ENCODE measurements at places on chromosomes 7 and 10. TPM values are rescaled to one million over a fixed set of nuclear protein-coding genes. Genes with fewer than 3 reads are reported as not detected.
A peak's percentile ranks its signal among the peaks of the same experiment; 100 is the strongest.

DNA sequence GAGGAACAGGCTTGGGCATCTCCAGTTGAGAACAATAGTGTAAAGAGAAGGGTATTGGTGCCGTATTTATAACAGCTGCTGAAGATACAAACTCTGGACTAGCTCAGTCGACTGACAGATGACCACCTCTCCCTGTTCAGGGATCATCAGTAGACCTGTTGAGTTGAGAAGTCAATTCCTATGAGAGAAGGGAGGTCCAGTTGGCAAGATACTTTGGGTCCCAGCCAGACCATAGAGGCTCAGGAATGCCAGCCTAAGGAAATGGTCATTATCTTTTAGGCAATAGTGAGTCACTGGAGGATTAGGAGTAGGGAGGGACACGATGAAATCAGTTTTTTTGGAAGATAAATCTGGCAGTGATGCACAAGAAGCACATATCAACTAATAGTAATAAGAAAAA is 202.9 kb downstream of the TRIL start:
- no peak overlapping the region for H3K4me3 ChIP-seq
- DNase-seq: no peak
- no peaks in the 10 kb centered on the region for H3K36me3 ChIP-seq
- H3K27ac ChIP-seq: no peak overlapping the region
- H3K27me3 ChIP-seq: no peaks in the 10 kb centered on the region

GRCh38 chr10:62166331-62167131 is 102.1 kb downstream of the RTKN2 start:
- H3K4me1 ChIP-seq: peaks cover 18% of the 10 kb centered on the region
- no peak overlapping the region for H3K27ac ChIP-seq
- peaks cover 4% of the 10 kb centered on the region for H3K36me3 ChIP-seq
- no peak for DNase-seq
- H3K27me3 ChIP-seq: no peaks in the 10 kb centered on the region
- H3K4me3 ChIP-seq: peak overlapping the region; percentile 41

DNA sequence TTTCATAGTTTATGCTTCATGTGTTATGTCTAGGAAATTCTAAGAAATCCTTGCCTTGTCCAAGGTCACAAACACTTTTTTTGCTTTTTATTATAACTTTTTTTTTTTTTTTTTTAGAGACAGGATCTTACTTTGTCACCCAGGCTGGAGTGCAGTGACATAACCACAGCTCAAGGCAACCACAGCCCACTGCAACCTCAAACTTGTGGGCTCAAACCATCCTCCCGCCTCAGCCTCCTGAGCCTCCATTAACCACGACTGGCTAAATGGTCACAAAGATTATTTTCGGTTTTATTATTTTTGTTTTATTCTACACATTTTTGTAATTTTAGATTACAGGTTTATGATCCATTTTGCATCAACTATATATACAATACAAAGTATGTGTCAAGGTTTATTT is 7.1 kb upstream of the FAM204A start:
- no peaks in the 10 kb centered on the region for H3K36me3 ChIP-seq
- H3K27me3 ChIP-seq: peaks cover 16% of the 10 kb centered on the region
- H3K4me3 ChIP-seq: no peak overlapping the region
- no peak overlapping the region for H3K27ac ChIP-seq

GRCh38 chr10:101629837-101630632 is 41.9 kb downstream of the DPCD start:
- DNase-seq: no peak
- no peak overlapping the region for H3K4me3 ChIP-seq
- no peaks in the 10 kb centered on the region for H3K4me1 ChIP-seq
- H3K27me3 ChIP-seq: no peaks in the 10 kb centered on the region
- peaks cover 2% of the 10 kb centered on the region for H3K36me3 ChIP-seq

DNA sequence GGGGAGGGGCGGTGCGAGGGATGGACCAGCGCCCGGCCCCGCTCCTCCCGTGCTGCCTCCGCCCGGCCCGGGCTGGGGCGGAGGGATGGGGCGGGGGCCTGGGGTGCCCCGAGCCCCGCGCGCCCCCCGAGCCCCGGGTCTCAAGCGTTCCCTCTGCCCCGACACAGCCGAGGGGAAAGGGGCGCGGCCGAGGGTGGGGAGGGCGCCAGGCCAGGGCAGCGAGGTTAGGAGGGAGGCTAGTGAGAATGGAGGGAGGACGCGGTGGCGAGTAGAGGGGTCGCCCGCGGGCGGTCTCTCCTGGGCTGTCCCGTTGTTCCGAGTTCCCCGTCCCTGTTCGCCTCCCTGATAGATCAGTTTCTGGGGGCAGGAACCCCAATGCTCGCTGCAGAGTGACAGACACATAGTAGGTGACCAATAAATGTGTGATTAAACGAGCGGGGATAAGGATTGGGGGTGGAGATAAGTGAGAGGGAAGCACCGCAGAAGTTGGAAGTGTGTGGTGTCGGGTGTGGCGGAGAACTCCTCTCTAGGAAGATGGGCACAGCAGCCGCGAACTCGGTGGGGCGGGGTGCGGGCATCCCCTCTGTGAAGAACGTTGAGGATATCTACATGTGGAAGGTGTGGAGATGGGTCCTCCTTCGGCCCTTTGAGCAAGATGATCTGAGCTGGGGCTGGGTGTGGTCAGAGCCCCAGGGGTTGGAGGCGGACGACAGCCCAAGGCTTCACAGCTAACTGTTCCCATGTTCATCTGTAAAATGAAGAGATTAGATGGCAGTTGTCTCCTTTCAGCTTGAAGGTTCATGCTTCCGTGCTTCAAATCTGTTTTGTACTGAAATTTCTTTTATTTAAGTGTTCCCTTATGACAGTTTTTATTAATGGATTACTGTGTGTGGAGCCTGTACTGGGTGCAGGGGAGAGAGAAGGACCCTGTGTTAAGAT is 580 bp downstream of the ZNF775 start:
- H3K36me3 ChIP-seq: peaks cover 2% of the 10 kb centered on the region
- no peak for DNase-seq
- no peaks in the 10 kb centered on the region for H3K27me3 ChIP-seq
- peak overlapping the region; percentile 98 for H3K27ac ChIP-seq
- peaks cover 46% of the 10 kb centered on the region for H3K4me1 ChIP-seq

- no peak overlapping the region for H3K4me3 ChIP-seq
- DNase-seq: no peak
- no peak overlapping the region for H3K27ac ChIP-seq
- H3K4me1 ChIP-seq: no peaks in the 10 kb centered on the region
These were observed 14.4 kb upstream of the TSGA13 start for GRCh38 chr7:130700760-130701159.

DNA sequence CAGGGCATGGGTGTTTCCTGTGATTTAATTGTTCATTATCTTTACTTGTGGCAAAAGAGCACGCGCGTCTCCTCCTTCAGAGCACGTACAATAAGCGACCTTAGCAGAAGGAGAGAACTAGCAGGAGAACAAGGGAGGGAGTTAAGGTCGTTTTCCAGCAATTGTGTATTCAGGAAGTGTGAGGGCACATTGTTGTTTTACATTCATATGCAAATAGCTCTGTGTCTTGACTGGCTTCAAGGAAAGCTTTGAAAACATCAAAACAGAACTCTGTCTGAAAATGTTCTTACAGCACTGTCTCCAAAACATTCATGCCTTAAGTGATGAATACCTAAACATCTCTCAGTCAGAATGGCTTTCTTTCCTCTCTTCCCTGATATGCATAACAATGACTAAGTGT is 499.1 kb downstream of the ACTR3B start:
- peaks cover 2% of the 10 kb centered on the region for H3K36me3 ChIP-seq
- no peak overlapping the region for H3K27ac ChIP-seq
- no peaks in the 10 kb centered on the region for H3K27me3 ChIP-seq
- no peaks in the 10 kb centered on the region for H3K4me1 ChIP-seq
- no peak for DNase-seq

GRCh38 chr7:150337179-150337578 is 4.2 kb downstream of the RARRES2 start:
- peaks cover 21% of the 10 kb centered on the region for H3K27me3 ChIP-seq
- no peak overlapping the region for H3K27ac ChIP-seq
- DNase-seq: no peak

- no peak overlapping the region for H3K4me3 ChIP-seq
- peaks cover 6% of the 10 kb centered on the region for H3K27me3 ChIP-seq
- DNase-seq: no peak
- H3K36me3 ChIP-seq: no peaks in the 10 kb centered on the region
- H3K4me1 ChIP-seq: no peaks in the 10 kb centered on the region
These were observed 237.4 kb downstream of the SEMA3D start for GRCh38 chr7:84949501-84949900.

DNA sequence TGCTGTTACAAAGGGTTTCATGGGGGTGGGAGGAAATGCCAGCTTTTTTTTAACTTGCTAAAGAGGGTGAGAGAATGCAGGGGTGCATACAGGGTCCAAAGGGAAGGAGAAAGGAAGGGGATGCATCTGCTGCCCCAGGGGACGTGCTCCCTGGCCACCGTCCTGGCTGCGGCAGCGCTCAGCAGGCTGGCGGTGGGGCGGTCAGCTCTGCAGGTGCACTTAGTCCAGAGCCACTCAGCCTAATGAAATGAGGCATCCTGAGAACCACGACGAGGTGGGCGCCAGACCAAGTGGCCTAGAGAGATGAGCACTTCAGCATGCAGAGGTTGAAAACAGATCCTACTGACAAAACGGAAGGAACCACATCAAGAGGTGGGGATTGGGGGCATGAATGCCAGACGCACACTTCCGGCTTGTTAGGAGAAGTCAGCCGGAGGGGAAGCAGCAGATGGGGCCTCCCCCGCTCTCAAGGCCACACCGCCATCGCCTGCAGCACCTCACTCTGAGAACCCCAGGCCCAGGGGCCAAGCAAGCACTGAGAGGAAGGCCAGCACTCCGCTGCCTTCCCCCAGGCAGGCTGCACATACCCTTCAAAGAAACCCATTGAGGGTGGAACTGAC is 94.5 kb downstream of the MAD1L1 start:
- peak overlapping the region; percentile 84 for H3K4me3 ChIP-seq
- H3K27ac ChIP-seq: peak overlapping the region; percentile 82
- DNase-seq: peak; percentile 53
- peaks cover 14% of the 10 kb centered on the region for H3K4me1 ChIP-seq
- no peaks in the 10 kb centered on the region for H3K27me3 ChIP-seq
- H3K36me3 ChIP-seq: peaks cover 2% of the 10 kb centered on the region

GRCh38 chr7:80635533-80635932 is 2.9 kb upstream of the CD36 start:
- no peak overlapping the region for H3K4me3 ChIP-seq
- H3K36me3 ChIP-seq: no peaks in the 10 kb centered on the region
- no peaks in the 10 kb centered on the region for H3K4me1 ChIP-seq
- H3K27me3 ChIP-seq: no peaks in the 10 kb centered on the region

DNA sequence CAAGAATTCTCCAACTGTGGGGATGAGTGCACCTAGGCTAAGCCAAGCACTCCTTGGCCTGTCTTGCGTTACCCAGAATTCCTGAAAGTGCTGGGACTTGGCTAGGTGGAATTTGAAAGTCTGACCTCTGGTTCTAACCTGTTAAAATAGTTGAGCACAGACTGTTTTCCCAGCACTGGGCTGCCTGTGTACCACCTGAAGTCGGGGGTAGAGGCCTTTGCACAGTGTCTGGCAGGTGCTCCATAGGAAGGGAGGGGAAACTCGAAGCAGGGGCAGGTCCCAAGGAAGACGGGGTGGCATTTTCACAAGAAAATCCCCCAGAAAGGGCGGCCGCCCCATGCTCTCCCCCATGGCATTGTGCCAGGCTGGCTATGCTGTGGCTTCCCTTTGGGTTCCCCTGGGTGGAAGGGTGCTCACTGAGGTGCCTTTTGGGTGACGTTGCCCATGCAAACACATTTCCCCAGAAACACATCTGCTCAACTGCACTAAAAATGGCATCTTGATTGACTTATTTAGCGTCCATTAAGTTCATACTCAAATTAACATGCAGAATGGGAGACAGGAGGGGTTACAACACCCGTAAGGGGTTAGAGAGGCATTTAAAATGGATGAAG is 62.9 kb downstream of the SYPL1 start:
- no peak for DNase-seq
- H3K36me3 ChIP-seq: no peaks in the 10 kb centered on the region
- no peak overlapping the region for H3K27ac ChIP-seq

- peaks cover 71% of the 10 kb centered on the region for H3K4me1 ChIP-seq
- DNase-seq: no peak
- no peaks in the 10 kb centered on the region for H3K36me3 ChIP-seq
- H3K4me3 ChIP-seq: peak overlapping the region; percentile 67
- no peaks in the 10 kb centered on the region for H3K27me3 ChIP-seq
- H3K27ac ChIP-seq: peak overlapping the region; percentile 2
These were observed 7.9 kb downstream of the OSBPL3 start for GRCh38 chr7:24972166-24972477.

DNA sequence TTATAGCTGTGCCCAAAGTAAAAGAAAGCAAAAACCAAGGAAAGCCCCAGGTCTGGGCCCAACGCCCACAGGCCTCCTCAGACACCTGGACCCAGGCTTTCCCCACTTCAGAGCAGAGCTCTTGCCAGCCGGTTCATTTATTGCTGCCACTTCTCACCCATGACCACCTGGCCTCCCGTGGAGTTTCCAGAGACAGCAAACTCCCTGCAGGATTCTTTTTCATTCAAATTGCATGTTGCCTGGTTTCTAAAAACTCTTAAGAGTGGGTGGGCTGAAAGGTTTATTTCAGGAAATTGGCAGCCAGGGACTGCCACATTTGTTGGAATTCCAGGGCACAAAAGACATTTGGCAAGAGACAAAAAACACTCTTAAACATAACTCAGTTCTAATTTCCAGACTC is 4.7 kb downstream of the VOPP1 start:
- peak overlapping the region; percentile 93 for H3K4me3 ChIP-seq
- H3K36me3 ChIP-seq: peaks cover 8% of the 10 kb centered on the region
- H3K27me3 ChIP-seq: no peaks in the 10 kb centered on the region
- H3K4me1 ChIP-seq: peaks cover 74% of the 10 kb centered on the region

GRCh38 chr7:2477447-2478398 is 1.5 kb upstream of the GRIFIN start:
- H3K27me3 ChIP-seq: no peaks in the 10 kb centered on the region
- no peak overlapping the region for H3K27ac ChIP-seq
- no peak overlapping the region for H3K4me3 ChIP-seq
- no peaks in the 10 kb centered on the region for H3K36me3 ChIP-seq

- peaks cover 28% of the 10 kb centered on the region for H3K4me1 ChIP-seq
- peak overlapping the region; percentile 81 for H3K4me3 ChIP-seq
- peak overlapping the region; percentile 98 for H3K27ac ChIP-seq
- no peak for DNase-seq
These were observed 22.2 kb downstream of the TMEM209 start for GRCh38 chr7:130182990-130183389.

DNA sequence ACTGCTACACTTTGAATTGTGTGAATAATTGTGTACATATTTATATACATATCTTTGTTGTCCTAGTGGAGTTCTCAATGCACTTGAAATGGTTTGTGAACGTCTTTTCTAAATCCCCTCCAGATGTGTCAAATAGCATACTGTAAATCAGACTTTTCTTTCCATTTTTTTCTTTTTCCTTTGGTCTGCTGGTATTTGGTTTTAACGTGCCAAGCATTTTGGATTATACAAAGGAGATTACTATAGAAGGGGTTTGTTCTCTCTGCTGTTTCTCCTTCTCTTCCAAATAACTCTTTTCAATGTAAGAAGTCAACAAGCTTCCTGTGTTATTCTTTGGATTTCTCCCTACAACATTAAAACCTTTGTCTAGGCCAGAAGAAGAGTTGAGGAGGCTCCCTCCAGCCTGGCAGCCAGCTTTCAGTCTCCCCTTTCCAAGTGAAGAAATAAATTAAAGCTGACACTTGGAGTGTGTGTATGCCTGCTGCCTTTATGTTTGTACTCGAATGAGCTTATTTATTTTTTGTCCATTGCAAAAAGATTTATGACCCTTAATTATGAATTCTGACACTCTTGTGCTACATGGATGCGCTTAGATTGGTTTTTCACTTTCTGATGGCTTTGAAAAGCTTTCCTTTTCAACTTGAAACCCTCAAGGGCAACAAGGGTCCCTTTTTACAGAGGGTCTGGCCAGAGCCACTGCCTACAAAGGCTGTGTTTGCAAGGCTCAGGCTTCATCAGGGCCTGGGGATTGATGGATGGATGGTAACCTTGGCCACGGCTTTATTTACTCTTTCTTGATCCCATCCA is 107.8 kb downstream of the RAB18 start:
- H3K4me1 ChIP-seq: no peaks in the 10 kb centered on the region
- no peak overlapping the region for H3K27ac ChIP-seq
- H3K27me3 ChIP-seq: peaks cover 8% of the 10 kb centered on the region
- no peak for DNase-seq
- H3K4me3 ChIP-seq: no peak overlapping the region

Gene PAPSS2
- 0.53 TPM for total RNA-seq

Gene ZNF92
- total RNA-seq: 16.8 TPM

Measured in activated T-cell treated with anti-CD3 and anti-CD28 coated beads, Interleukin-2, amount 50 U/mL, for 72 hours (primary cell).